Activated CD4-positive, alpha-beta memory T cell treated with anti-CD3 and anti-CD28 coated beads for 36 hours (primary cell): ENCODE measurements at places on chromosomes 2 and 18. TPM values are rescaled to one million over a fixed set of nuclear protein-coding genes. Genes with fewer than 3 reads are reported as not detected.
A peak's percentile ranks its signal among the peaks of the same experiment; 100 is the strongest.

EFR3B gene
- total RNA-seq = 1.5 TPM

RBKS gene
- total RNA-seq = 9.7 TPM

DNA sequence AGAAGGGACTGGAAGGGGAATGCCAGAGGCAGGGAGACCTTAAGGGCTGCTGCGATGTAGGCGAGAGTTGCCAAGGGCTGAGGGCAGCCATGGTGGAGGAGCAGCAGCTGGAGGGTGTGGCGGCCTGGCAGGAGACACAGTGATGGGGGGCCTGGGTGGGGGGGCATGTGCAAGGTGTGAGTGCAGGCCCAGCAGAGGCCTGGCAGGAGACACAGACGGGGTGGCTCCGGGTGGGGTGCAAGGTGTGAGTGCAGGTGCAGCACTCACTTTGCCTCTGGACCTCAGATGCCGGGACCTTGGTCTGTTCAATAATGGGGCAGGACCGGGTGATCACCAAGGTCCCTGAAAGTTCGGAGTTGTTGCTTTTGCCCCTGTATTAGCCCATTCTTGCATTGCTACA lies 76.2 kb upstream of the ODC1 start:
- no peak overlapping the region for H3K4me3 ChIP-seq
- no peaks in the 10 kb centered on the region for H3K36me3 ChIP-seq
- H3K27me3 ChIP-seq = no peaks in the 10 kb centered on the region
- no peak overlapping the region for H3K27ac ChIP-seq

- H3K4me3 ChIP-seq = peak overlapping the region; percentile 70
- no peaks in the 10 kb centered on the region for H3K27me3 ChIP-seq
- H3K4me1 ChIP-seq = peaks cover 47% of the 10 kb centered on the region
- no peaks in the 10 kb centered on the region for H3K36me3 ChIP-seq
Measured at GRCh38 chr18:51154431-51155063, 42.9 kb downstream of the MEX3C start.
